NCI-H1694 treated with DMSO at 0.1 percent for 48 hours (cell line): ENCODE measurements at places on chromosomes 1 and 21.
A peak's percentile ranks its signal among the peaks of the same experiment; 100 is the strongest.

DNA sequence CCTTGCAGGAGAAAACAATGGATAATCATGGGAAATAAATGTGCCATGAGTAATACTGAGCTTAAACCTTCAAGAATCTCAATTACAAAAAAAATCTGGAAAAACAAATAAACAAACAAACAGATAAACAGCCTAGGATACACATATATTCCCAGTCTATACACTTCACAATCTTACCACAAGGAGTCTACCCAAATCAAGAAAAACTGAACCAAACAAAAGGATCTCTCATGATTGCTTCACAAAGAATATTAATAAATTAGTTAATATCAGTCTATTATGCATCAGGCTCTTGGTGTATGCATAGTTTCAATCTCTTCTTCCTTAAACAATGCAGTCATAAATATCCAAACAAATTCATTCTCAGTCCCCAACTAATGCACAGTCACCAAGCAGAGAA is 3.2 kb upstream of the ESRRG start:
- DNase-seq, result peak; percentile 23

DNA sequence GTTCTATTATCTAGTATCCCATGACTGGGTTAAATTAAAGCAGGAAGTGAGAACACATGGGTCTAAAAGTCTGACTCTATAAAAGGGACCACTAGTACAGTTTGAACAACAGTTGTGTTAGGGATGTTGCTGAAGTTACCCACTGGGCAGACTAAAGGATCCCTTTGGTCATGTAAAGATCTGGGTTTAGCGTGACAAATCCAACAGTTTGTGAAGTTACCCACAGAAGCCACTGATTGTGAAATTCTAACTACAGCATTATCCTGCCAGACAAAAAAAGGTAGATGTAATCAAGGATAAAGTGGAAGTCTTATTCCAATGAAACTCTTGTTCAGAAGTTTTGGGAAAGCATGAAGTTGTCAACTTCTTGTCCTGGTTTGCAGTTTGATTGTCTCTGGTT is 5.7 kb downstream of the QSOX1 start:
- DNase-seq, result no peak

DNA sequence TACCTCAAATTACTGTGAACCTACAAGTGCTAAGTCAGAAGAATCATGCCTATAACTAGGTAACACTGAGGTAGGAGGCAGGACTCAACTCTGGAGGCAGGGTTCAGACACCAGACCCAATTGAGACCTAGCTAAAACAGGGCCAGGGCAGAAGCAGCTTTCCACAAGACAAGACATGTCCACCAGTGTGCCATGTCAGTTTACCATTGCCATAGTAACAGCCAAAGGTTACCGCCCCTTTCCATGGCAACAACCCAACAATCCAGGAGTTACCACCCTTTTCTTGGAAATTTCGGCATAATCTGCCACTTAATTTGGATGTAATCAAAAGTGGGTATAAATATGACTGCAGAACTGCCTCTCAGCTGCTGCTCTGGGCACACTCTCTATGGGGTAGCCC is 432.3 kb downstream of the DPYD start:
- DNase-seq, result no peak

DNA sequence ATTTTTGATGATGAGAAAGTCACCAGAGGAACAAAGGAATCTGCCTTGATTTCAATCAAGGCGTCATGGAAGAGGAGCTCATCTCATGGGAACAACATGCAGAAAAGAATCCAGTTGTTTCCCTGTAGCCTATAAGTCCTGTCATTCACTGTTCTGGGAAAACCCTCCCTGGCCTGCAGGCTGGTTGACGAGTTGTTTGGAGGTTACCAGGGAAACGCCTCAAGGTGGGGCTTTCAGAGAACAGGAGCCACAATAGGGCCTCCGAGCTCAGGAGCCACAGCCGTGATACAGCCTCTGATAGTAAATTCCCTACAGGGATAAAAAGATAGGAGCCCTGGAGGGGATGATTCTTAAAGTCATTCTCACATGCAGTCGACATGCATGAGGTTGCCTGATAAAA is 135.2 kb downstream of the PSMG1 start:
- no peak for DNase-seq

DNA sequence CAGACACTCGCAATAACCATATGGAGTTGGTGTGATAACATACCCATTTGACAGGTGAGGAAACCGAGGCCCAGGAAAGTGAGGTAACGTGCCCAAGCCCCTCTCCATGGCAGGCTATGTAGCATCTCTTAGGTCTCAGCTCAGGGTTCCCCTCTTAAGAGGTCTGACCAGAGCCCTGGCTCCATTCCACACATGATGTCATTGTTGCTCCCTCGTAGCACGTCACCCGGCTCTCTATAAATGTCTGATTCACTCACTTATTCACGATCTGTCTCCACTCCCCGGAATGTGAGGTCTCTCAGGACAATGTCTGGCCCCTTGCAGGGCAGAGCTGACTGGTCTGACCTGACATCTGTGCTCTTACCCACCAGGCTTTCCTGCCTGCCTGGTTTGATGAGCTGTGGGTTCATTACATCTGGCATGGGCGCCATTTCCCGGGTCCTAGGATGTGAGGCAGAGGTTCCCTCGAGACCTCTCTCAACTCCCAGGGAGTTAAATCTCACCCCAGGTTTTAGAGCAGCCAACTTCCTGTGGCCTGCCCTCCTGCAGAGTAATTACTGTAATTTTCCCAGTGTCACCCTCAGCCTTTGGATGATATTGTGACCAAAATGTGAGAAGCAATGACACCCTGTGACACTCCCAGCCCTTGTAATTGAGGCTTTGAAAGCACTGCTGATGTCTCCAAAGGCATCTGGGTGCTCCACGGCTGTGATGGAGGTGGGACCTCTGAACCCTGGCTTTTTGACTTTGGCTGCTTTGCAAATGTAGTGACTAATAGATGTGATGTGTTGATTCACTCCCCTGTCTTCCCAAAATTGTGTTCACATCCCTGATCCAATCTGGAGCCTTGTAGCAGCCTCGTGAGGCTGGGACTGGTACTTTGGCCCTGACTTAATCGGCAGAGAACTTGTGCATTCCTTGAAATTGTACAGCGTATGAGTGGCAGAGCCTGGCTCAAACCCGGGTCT is 10.6 kb downstream of the ACTL8 start:
- no peak for DNase-seq

GRCh38 chr1:49408346-49408745 is 615.4 kb downstream of the AGBL4 start:
- DNase-seq, result no peak

- DNase-seq, result no peak
These were observed 11.9 kb downstream of the PIGV start for GRCh38 chr1:26799479-26800142.

- no peak for DNase-seq
These were observed 64.4 kb downstream of the DISP3 start for GRCh38 chr1:11543392-11543791.

- DNase-seq, result no peak
These were observed 129.0 kb upstream of the TMPRSS2 start for GRCh38 chr21:41636636-41637630.

DNA sequence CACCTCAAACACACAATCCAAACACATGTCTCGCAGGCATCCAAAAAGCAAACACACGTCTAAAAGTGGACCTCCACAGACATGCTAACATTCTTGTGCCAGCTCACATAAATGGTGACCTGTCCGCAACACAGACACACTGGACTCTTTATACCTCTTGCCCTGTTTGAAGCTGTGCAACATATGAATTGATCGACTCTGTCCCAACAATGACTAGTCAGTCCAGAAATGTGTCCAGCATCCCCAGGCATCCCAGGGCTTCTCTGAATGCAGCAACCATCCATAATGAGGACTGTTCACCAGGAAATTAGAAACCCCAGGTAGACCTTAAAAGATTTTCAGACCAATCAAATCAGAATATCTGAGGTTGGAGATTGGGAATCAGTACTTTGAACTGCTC is 3.2 kb downstream of the DDR2 start:
- DNase-seq, result no peak

- DNase-seq, result no peak
These were observed 275.2 kb upstream of the NEGR1 start for GRCh38 chr1:72557446-72558049.

- no peak for DNase-seq
These were observed 5.5 kb downstream of the KLF18 start for GRCh38 chr1:44135886-44136285.

GRCh38 chr1:8567146-8567545 is 249.2 kb downstream of the SLC45A1 start:
- DNase-seq, result no peak

GRCh38 chr1:58586271-58586670 is 9.2 kb upstream of the TACSTD2 start:
- DNase-seq, result no peak
